Calu3 (cell line): ENCODE measurements at places on chromosomes 12 and 14. TPM values are rescaled to one million over a fixed set of nuclear protein-coding genes. Genes with fewer than 3 reads are reported as not detected.

GRCh38 chr12:3972576-3972975, 99.4 kb upstream of the PARP11 start:
- no peak for DNase-seq

DNA sequence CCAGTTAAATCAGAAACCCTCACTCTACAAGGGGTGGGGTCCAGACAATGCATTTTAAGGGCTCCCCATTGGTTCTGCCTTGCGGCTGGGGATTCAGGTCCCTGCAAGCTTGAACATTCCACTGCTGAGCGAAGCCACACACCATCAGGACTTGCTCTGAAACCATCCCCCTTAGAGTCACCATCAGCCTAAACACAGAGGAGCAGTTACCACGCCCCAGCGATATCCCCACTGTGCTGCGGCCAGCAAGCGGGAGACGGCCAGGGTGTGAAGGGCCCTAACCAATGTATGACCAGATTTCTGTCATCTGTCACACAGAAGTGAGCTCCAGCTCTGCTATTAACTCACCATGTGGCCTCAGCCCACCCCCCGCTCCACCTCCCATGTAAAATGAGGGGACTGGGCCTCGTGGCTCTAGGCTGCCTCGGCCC, 29.7 kb downstream of the CCDC88C start:
- DNase-seq = no peak

DNA sequence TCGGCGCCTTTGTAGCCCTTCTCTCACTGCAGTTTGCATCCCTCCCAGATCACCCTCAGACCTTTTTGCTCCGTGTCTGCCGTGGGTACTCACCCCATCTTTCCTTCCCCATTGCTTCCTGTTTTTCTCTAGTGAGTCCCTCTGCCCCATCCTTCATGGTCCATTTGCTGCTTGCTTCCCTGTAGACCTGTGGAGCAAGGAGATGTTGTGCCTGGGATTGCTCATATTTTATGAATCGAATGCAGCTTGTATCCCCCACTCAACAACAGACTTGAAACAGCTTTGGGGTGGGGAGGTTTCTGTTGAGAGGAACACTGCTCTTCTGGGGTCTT, 661 bp downstream of the DENR start:
- DNase-seq = no peak

- no peak for DNase-seq
Measured at GRCh38 chr12:124901003-124901402, 13.4 kb downstream of the UBC start.

DNA sequence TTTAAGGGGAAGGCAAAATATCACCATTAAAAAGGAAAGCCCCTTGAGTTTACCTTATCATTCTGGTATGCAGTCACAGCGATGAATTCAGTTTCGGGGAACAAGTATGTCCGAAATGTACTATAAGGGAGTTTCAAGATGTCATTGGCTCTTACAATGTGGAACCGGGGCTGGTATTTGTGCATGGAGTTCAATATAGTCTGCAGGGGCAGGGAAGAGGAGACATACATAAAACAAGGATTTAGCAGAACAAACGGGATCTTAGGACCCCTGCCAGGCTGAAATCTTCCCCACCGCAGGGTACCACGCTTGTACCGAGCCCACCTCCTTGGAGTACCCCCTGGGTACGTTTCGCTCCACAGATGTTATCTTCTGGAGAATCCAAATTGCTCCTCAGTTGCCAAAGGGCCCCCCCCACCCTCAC, 4.5 kb downstream of the TBX3 start:
- no peak for DNase-seq

- DNase-seq = peak; percentile 64
Measured at GRCh38 chr12:98743362-98743953, 98.4 kb downstream of the APAF1 start.

DNA sequence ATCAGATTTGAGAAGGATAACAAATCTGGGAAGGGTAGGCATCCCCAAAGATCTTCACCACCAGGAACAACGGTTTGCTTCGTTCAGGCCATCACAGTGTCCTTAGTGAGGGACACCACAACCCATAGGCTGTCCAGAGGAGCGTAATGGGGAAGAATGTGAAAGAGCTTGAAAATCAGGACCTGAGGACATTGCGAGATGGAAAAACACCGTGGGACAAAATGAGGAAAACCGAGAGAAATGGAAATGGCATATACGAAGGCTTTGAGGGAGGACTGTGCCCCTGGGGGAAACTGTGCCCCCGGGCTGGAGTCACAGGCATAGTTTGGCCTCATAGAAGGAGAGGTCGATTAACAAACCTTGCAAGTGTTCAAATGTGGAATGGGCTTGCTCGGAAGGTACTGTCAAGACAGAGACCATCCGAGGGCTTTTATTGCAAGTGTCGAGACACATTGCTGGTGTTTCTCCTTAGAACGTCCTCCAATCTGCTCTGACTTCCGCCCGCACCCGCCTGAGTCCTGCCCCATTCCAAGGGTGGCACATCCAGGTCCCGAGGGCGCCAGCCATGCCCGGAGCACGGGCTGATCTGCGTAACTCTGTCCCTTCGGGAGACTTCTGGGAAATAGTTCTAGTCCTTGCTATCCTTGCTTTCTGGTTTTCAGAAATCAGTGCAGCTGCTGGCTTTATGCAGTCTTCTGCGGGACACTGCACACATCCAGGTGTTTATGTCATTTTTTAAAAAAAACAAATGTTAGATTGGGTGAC, 885 bp upstream of the PALS1 start:
- peak; percentile 70 for DNase-seq

DNA sequence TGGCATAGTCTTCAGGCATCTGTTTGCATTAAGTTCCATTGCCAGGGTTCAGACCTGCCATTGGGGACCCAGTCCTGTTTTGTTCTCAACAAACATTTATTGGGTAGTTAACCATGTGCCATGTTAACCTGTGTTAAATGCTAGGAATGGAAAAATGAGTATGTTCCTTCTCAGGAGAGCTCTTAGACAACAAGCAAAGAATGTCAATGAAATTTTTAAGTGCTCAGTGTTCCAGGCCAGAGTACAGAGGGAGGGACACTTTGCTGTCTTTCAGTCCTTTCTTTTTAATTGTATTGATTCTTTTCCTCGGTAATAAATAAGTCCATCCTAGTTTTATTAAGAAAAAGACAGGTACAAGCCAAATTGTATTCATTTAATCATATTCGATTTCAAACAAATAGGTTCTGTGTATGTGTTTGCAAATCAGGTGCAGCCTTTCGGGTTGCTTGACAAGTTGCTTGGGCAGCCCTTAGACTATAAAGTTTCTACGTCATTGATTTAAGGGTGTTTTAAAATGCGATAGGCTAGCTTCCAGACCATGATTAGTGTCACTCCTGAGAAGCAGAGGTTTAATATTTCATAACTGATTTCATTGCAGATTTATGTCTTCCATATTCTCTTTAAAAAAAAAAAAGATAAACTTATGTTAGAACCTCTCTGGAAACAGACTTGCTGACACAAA, 123.1 kb downstream of the DERA start:
- DNase-seq = no peak

DNA sequence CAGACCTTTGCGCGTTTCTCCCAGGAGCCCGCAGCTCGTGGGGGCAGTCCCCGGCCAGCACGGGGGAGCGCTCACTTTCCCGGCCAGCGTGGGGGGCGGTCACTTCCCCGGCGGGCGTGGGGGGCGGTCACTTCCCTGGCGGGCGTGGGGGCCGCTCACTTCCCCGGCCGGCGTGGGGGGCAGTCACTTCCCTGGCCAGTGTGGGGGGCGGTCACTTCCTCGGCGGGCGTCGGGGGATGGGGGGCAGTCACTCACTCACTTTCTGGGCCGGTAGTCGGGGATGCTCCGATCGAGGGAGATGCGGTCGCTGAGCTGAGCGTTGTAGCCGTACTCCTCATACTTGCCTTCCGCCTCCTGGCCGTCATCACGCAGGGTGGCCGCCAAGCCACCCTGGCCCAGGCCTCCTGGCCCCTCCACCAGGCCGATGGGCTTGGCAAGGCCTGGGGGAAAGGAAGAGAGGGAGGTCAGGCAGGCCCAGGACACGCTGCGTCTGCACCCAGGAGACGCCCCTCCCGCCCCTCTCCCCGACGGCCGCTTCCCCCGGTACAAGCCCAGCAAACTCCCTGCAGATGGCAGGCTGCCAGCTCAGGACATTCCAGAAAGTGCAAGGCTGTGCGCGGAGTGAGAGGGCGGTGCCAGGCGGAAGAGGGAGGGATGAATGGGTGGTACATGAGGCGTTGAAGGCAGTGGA, 43.3 kb downstream of the GALNT9 start:
- DNase-seq = peak; percentile 78

GRCh38 chr14:29215853-29216252, 449.3 kb downstream of the FOXG1 start:
- DNase-seq = no peak

Gene ITPK1
- total RNA-seq = 94.3 and 109 TPM in 2 replicates
